ENCODE measurements at places on chromosomes 7 and 10.

- no peak for DNase-seq
These were observed 72.5 kb upstream of the KCNMA1 start for GRCh38 chr10:77710081-77710551.

DNA sequence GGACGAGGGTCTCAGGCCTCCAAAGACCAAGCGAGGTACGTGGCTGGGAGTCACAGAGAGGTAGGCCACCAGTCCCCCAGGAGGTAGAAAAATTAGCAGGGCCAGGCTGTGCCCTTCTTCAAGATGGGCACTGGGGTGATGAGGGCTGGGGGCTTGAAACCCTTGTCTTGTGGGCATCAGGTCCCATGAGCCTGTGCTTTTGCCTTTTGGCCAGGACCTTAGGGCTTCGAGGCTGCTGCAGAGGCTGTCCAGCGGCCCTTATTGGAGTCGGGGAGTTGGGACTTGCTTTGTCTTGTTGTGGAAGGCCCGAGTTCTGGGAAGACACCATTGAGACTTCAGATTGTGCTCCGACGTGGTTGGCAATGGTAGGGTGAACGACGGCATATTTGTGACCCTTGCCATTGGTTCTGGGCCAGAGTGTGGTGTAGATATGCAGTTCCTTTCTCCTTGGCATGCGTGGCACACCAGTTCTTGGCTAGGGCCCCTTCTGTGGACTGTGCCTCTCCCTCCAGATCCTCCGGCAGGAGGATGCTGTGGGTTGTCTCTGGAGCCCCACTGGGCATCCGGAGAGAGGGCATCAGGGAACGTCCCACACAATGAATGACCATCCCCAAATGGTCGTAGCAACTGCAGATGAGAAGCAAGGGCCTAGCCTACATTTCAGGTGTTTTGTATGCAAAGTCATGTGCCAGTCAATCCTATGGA, 931 bp downstream of the SH2D4B start:
- DNase-seq: no peak

DNA sequence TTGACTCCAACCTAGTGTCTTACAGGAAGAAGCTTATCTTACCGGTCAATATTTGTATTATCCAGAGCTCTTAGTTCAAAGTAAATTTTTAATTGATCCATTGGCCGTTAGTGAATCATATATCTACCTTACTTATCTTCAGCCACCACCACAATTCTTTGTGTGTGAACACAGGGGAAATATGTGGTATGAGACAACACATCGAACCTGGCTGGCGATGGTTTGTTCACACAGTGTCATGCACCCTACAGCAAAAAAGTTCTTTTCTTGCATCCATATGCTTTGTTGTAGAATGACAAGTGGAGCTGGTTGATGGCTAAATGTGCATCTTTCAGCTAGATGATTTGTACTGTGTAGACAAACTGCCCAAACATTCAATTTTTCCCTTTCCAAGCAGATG, 65.8 kb downstream of the ARID5B start:
- no peak for DNase-seq

- no peak for DNase-seq
These were observed 7.9 kb downstream of the ENTPD7 start for GRCh38 chr10:99667108-99667751.
